ENCODE measurements at places on chromosomes 12 and 14.

GRCh38 chr14:44317441-44317746 is 189.7 kb downstream of the FSCB start:
- DNase-seq = no peak

- no peak for DNase-seq
These were observed 13.1 kb downstream of the CCDC85C start for GRCh38 chr14:99590746-99591555.

DNA sequence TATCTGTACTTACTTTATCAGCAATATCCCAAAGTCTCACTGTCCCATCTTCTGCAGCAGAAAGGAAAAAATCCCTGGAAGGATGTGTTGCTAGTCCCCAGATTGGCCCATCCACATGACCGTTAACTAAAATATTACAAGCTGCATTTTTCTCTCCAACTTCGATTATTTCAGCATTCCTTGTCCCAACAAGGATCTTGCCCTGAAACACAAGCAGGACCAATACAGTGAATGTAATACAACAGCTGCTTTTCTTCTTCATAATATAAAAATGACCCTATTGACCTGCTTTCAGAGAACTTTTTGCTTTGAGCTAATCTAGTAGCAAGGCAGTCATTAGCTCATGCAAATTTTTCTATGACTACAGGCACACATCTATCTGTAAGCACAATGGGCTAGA is 58.3 kb downstream of the ZC3H14 start:
- no peak for DNase-seq

DNA sequence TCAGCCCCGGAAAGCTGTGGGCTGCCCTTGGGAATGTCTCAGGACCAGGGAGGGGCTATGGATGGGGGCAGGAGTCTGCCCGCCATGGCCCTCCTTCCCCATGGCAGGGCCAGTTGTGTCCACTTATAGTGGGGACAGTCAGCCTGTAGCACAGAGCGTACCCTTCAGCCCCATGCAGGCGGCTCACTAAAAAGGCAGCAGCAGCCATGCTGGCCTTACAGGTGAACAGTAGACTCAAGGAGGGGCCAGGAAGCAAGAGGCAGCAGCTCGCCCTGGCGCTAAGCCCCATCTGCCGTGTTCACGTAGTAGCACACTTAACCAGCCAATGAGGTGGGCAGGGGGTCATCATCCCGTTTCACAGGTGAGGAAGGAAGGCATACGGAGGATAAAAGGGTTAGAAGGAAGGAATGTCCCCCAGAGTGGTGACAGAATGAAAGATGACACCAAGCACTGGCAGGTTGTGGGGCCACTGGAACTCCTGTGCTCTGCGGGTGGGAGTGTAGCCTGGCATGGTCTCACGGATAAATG is 52.7 kb downstream of the FAM222A start:
- no peak for DNase-seq

- no peak for DNase-seq
These were observed 525.0 kb downstream of the ALG10 start for GRCh38 chr12:34547276-34547675.

All from stimulated activated CD8-positive, alpha-beta memory T cell treated with anti-CD3 and anti-CD28 coated beads, Interleukin-7, amount 100 ng/mL, for 1 hour (primary cell).